ENCODE measurements at places on chromosomes 12 and 14.

DNA sequence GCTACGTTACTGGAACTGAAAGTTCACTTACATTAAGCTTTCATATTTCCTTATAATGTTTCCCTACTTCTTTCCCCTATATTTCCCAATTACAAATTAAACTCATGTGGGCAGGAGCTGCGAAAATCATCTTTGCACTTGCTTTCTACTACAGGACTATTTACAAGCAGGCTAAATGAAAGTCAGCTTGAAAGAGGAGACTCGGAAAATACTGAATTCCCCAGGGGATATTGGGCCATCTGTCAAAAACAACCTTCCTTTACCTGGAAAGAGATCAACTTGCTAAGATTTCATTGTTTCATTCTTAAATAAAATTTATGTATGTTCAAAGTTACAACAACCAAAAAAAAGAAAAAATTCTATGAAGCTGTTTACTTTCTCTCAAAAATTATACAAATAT is 92.8 kb upstream of the BBS10 start:
- no peak for DNase-seq

DNA sequence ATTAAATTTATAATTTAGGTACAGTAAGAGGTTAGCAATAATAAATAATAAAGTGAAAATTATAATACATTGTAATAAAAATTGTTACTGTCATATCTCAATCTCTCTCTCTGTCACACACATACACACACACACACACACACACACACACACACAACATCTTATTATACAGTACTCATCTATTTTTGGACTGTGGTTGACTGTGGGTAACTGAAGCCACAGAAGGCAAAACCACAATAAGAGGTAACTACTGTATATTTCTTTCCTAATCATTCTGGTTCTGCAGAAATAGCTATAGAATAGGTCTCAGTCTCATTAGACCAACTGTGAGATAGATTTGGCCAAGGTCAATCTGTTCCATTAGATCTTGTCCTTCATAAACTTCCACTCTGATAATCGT is 33.1 kb upstream of the PTPRO start:
- no peak for DNase-seq

GRCh38 chr12:120126635-120127005 is 10.1 kb upstream of the RAB35 start:
- peak; percentile 18 for DNase-seq

GRCh38 chr14:22650046-22650739 is 6.0 kb upstream of the OR6J1 start:
- no peak for DNase-seq

- DNase-seq: no peak
Measured at GRCh38 chr12:53593707-53594106, 32.5 kb downstream of the ATF7 start.

DNA sequence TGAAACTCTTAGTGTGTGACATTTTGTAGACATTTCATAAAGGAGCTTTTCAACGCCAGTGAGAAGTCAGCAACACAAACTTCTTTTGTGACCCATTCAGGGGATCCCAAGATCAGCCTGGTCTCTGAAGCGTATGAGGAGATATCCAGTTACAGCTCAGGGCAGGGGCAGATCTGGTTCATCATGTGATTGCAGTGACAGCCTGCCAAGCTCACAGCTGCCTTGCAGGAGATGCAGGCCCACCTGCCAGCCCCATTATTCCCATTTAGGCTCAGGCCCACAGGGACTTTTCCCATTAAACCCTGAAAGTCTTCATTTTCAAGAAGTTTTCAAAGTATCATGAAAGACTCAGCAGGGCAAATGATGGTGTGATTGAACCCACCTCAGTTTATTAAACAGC is 38.3 kb downstream of the SRGAP1 start:
- no peak for DNase-seq

- DNase-seq: peak; percentile 10
Measured at GRCh38 chr12:67517181-67517887, 131.2 kb upstream of the DYRK2 start.

DNA sequence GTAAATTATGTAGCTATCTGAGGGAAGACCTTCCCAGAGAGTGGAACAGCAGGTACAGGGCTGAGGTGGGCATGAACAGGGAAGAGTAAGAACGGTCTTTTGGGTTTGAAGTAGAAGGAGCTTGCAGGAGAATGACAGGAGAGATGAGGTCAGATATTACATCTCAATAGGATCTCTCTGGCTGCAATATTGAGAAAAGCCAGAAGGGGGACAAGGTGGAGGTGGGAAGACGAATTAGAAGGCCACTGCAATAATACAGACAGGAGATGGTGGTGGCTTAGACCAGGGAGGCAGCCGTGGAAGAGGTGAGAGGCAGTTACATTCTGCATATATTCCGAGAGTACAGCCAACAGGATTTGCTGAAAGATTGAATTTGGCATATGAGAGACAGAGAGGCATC is 310.2 kb downstream of the APAF1 start:
- peak; percentile 4 for DNase-seq

GRCh38 chr12:267581-268482 is 5.2 kb upstream of the SLC6A13 start:
- DNase-seq: no peak

GRCh38 chr14:74619672-74620131 is 7.7 kb upstream of the LTBP2 start:
- DNase-seq: peak; percentile 100

DNA sequence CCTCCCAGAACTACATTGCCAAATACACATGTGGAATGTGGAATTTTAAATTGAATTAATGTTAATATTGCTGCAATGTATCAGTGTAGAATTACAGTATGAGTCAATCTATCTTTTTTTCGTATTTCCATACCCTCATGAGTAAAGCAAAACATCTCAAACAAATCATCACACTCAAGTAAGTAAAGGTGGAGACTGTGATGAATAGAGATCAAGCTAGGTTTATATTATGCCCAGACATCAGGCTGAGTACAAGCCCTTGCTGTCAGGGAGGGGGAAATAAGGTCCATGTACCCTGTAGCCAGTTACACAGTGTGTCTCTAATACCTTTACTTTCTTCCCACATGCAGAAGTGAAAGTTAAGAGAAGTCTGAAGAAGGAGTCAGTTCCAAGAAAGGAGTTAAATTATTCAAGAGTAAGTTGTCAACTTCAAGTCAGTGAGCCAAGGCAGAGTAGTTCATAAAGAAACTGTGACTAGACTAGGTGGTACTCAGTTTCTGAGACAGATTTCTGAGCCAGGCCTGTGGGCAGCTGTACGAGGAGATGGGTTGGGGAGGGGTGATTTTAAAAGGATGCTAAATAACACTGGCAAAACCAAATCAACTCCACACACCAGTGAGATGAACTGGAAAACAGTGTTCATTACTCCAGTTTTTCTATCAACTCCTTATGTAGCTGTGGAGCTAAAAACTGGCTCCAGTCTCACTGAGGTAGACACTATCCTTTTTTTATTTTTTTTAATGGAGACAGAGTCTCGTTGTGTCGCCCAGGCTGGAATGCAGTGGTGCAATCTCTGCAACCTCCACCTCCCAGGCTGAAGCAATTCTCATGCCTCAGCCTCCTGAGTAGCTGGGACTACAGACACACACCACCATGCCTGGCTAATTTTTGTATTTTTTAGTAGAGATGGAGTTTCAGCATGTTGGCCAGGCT is 23.8 kb upstream of the STK38L start:
- peak; percentile 22 for DNase-seq

GRCh38 chr12:22287101-22287500 is 47.4 kb downstream of the ST8SIA1 start:
- DNase-seq: no peak

DNA sequence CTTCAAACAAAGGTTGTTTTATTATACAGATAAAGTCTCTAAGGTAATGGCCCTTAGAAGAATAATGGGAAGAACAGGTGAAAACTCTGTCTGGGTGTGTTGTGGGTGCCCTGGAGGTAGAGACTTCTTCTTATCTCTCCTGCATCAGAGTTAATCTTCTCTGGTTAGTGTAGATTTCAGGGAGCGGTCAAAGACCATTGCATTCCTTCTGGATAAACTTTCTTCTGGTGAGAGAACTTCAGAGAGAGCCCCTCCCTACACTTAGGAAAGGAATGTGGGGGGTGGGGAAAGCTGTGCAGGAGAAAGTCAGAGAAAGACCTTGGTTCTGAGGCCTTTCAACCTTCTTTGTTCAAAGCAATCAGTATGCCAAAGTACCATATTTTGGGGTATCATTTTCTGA is 658.5 kb downstream of the DIO2 start:
- DNase-seq: peak; percentile 59

- DNase-seq: no peak
Measured at GRCh38 chr14:70718383-70719118, 76.8 kb downstream of the TTC9 start.

DNA sequence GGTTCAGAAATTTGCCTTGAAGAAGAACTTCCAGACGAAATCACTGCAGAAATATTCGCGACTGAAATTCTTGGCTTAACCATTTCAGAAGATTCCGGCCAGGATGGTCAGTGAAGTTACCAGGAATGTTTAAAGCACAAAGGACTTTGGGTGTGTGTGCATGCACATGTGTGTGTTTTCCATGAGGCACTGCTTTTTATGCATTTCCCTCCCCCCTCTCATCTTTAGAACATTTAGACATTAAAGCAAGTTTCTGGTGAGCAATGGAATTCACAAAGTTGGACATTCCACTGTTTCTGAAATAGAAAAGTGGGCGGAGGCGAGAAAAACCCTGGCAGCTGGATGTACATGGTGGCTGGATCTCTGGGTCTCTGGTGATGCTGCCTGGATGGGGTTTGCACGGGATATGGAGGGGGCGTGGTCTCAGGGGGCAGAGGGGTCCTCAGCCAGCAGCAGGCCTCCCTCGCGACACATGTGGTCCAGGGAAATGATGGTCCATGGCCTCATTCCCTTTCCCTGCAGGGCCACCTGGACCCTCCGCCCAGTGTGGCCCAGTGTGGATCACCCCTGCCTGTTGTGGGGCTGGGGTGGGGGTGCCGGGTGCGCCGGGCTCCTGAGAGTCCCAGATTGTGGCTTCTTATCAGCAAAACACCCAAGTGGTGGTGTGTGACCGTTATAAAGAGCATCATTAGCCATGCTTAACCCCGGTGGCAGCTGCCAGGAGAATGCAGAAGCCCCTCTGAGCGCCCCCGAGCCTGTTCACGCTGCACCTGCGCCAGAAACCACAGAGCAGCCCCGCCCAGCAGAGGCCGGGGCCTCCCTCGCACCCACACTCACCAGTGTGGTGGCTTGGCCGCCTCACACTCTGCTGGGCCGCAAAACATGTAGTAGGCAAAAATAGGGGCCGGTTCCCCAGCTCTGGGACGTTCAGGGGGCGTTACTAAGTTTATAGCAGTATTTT is 17.8 kb upstream of the BCL7A start:
- DNase-seq: peak; percentile 76

- no peak for DNase-seq
Measured at GRCh38 chr14:62064751-62065323, 302.6 kb downstream of the SNAPC1 start.

DNA sequence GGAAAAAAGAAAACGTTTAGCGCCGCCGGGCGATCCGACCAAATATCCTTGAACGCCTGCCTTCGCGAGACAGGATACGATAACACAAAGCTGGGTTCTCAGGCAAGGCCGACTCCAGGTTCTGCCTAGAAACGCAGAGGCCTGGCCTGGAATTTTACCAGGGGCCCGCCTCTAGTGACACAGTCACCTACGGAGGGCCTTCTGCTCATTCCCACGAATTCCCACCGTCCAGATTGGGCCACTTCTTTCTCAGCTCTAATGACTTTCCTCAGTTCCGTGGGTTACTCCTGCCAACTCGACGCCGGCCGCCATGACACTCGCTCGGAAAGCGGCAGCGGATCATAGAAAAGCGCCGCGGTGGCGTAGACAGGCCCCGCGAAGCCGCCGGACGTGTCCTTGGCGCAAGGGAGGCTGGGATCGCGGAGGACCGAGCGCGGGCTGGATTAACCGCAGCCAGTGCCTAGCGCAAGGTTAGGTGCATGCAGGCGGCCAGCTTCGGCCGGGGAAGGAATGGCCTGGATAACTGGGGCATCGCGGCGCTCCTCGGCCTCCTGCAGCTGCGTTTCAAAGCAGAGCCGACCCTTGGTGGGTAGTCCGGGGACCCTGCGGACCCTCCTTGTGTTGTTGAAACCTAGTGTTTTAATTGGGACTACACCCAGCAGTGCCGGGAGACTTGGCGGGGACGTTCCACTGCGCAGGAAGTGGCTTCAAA is at the start of gene TRIP11:
TSS of gene TRIP11 (minus strand) at position 341 of the 712 bp plus-strand sequence. CDS start 374 bp downstream, outside the sequence.
- DNase-seq: peak; percentile 92

DNA sequence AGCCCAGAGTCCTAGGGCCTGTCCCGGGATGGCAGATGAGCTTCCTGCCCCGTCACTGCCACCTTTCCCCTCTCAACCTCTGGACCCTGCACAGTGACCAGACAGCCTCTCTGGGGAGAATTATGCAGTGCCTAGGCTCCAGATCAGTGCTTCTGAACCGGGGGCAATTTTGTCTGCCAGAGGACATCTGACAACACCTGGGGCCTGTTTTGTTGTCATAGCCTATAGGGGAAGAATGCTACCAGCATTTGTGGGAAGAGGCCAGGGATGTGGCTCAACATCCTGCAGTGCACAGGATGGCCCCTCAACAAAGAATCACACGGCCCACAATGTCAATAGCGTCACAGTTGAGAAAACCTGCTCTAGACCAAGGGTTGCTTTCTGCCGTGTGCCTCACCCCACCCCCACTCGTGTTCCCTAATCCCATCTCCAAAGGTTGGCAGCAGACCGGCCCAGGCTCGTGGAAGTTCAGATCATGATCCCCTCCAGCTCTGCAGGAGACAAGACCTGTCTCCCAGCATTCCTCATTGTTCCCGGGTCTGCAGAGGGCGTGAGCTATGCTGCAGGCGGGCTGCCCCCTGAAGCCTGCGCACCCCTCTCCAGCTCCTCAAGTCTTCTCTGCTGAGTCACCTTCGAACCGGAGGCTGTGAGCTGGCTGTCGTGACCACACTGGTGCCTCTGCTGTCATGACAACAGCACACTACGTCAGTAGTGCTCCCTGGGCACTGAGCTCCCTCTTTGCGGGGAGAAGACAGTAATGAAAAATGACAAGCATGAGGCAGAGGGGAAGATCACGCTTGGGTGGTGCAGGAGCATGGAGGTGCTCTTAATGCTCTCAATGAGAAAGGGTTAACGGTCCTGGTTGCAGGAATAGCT is 2.0 kb upstream of the GAPDH start:
- DNase-seq: peak; percentile 100

DNA sequence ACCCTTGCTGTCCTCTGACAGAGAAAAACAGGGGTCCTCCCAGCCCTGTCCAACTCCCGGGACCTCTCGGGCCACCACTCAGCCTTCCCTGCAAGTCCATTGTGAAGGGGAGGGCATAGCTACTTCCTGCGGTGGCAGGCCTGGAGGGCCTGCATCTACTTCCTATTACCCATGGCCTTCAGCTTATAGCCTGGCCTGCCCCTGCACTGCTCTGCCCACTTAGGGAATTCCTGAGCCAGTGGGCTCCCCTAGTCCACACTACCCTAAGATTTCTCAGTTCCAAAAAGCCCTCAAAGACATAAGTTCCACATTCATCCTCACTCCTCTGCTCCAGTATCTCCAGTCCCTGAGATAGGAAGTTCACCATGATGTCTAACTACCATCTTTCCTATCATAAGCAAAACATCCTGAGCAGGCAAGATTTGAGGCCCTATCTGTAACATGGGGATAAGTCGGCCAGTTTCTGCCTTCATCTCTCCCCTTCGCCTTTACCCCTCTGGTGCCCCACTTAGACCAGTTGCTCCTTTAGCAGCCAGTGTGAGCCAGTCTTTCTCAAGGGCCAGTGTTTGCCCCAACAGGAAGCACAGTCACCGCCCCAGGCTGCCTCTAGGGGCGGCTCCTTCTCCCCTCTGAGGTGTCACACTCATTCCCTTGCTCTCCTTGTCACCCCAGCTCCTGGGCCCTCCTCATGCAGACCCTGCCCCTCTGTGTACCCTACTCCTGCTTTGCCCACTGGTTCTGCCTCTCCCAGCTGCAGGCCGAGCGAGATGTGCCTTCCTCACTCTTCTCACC is 10.9 kb downstream of the HDAC7 start:
- DNase-seq: peak; percentile 67
